ENCODE measurements at places on chromosomes 7 and 10.

DNA sequence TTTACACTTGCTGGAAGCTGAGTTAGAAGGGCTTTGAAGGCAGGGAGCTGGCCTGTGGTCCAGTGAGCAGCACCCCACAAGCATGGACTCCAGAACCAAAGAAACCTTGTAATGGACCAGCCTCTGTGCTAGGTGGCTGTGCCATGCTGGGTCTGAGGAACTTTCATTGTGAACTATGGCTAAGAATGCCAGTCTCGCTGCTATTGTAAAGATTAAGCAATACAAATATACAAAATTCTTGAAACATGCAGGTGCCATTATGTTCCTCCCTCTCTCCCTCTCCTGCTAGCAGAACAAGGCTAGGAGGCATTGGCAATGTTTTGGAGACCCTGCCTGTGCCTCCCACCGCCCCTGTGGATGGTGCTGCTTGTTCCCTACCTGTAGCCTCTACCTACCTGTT, 105.0 kb downstream of the PKD1L1 start:
- no peak for DNase-seq

DNA sequence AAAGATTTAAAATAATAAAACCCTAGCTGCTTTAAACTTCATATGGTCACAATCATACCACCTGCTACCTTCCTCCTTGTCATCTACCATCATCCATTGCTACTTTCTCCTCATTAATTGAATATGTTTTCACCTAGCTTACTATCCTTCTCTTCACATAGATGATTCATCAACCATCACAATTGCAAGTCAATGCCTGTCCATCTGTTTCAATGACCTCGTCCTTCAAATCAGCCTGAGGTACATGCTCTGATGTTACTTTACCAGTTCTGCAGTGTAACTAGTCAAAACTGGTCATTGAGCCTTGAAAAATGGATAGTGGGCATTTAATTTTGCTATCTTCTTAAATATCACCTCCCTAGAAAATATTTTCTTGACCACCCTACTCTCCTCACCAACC, 164.7 kb downstream of the SEMA3E start:
- DNase-seq: no peak

GRCh38 chr10:116766837-116767634, 24.7 kb upstream of the HSPA12A start:
- peak; percentile 21 for DNase-seq

DNA sequence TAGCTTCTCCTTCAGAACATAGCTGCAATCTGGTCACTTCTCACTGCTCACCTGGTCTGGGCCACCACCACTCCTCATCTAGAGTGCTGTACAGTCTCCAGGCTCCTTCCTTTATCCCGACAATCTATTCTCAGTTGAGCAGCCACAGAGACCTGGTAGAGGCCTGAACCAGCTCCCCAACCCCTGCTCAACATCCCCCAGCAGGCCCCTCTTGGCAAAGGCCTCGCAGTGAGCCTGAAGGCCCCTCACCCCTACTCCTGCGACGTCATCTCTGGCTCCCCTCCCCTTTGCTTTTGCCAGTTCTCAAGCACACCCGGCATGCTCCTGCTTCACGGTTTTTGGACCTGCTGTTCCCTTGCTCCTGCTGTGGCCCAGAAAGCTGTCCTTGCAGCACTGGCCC, 113.9 kb downstream of the ARHGAP22 start:
- DNase-seq: peak; percentile 5

DNA sequence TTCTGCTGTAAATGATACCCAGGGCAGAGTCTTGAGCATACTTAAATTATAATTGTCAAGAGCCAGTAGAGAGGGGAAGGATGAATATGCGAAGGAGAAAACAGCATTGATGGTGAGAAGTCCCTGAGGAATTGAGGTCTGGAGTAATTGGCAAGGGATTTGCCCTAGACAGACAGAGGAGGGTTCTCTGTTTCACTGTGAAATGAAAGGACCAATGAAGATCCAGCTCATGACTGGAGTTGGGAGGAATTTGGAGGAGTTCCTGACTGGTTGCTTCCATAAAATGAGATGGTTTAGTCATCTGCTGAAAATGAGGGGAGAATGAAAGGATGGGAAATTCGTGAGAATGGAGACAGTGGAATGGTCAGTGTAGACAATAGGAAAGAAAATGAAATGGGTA, 6.8 kb downstream of the PRPF18 start:
- no peak for DNase-seq

DNA sequence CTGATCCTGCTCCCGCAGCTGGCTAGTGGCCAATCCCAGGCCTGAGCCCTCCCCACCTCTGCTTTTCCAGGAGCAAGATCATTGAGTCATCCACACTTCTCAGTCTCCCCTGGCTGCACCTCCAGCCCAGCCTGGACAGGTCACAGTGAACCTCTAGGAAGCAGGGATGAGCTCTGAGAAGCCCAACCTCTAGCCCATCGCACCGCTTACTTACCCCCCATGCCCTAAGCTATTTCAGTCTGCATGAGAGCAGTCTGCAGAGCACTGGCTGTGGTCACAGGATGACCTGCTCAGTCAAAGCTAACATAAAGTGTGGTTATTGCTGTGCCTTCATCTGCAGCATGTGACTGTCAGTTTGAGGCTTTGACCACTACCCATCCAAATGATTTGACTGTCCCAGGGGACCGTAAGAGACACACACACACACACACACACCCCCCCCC, 129.2 kb downstream of the SORBS1 start:
- DNase-seq: no peak

DNA sequence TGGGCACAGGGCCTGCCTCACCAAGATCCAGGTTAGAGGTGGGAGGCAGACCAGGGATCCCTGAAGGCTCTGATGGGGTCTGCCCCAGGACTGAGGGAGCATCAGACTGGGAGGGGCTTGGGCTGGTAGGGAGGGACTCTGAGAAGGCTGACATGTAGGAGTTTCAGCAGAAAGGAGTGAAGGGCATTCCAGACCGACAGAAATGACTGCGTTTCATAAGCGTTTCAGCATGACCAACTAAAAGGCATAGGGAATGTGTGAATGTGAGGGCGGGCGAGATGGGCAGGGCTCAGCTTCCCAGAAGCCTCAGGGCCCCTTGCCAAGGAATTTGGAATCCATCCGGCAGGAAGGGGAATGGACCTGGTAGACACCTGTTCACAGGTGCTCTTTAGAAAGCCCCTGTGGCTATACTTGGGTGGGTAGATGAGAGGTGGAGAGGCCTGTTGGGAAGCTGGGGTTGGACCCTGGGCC, 24.9 kb upstream of the SLC29A3 start:
- DNase-seq: no peak

DNA sequence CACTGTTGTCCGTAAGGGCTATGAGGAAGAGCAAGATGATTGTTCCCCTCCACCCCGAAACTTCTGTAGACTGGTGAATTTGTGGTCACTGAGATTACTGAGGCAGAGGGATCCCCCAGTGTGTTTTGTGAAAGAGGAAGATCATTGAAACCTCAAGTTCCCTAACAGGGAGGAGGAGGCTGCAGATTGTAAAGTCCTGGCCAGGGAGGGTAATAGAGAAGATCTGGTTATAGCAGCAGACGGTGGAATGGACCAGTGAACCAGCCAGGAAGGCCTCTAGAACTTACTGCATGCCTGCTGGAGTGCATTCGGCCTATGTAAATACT, 31.1 kb downstream of the LMTK2 start:
- no peak for DNase-seq

DNA sequence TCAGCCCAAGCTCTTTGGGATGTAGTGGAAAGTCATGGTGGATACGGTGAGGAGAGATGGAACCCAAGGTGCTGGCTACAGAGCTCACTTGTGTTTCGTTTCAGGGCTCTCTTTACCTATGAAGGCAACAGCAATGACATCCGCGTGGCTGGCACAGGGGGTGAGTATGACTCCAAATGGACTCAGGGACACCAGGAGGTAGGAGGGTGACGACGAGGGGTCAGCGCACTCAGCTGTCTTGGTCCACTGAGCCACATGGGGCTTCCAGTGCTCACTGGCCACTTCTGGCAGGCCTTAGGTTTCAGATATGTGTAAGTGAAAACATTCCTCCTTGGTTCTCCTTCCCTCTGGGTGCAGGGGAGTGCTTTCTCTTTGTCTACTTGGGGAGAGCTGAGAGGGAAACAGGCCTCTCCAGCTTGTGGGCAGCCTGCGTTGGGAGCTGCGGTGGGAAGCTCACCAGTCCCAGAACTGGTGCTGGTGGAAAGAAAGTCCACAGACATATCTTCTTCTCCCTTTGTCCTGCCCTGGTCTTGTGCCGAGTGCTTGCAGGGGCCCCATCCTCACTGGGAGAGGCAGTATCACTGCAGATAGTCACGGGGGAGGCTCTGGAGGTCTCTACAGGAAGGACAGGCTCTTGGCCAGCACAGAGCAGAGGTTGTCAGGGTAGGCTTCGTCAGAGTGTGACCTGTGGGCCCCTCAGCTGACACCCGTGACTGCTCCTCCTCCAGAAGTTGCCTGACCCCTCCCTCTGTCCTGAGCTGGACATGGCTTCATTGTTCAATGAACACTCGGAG, 5.8 kb downstream of the DBNL start:
- peak; percentile 59 for DNase-seq

DNA sequence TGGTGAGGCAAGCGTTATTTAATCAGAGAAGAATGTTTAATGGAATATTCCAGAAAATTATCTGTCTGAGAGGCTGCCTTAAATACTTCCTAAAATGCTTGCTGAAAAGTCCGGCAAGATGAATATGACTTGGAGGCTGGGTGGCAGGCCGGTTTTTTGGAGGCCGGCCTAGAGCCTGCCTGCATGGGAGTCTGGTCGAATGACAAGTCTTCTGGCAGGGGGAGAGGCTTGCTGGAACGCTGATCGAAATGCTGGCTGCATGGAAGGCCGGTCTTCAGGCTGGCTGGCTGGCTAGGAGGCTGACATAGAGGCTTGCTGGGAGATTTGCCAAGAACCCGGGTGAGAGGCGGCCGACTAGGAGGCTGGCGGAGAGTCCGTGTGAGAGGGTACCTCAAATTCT, 135.7 kb downstream of the OR13A1 start:
- DNase-seq: peak; percentile 82

GRCh38 chr7:113394856-113395255, 276.5 kb upstream of the SMIM30 start:
- no peak for DNase-seq

DNA sequence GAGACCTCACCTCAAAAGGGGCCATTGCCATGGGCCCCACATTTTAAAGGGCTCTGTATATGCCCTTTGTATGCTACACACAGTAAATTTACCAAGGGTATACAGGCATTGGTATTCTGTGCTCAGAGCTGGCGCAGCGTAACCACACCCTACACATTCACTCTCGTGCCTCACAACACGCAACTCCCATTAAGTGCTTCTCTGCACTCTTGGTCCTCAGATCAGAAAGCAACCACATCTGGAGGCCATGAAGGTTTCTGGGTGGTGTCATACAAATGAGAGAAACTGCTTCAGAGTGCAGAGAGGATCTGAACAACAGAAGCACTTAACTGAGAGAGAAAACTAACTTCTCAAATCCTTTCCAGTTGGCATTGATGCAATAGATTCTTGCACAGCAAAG, 9.4 kb upstream of the CACUL1 start:
- no peak for DNase-seq

- no peak for DNase-seq
Observed at GRCh38 chr10:62454687-62455397, 80.7 kb downstream of the ZNF365 start.

DNA sequence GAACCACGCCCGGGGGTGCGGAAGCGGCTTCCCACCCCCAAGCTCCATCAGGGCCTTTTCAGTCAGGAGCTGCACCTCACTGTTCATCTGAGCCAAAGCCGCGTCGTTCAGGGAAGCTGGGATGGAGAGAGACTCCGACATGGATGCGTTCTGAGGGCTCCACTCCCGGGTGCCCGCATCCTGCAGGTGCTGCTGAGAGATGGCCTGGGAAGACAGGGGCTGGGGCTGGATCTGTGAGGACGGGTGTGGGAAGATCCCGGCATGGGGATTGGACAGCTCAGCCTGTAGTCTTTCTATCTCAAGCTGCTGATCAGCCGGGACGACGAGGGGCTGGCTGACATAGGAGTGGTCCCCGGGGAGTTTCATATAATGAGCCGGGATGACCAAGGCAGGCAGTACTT, 45.0 kb upstream of the NMT2 start:
- no peak for DNase-seq

DNA sequence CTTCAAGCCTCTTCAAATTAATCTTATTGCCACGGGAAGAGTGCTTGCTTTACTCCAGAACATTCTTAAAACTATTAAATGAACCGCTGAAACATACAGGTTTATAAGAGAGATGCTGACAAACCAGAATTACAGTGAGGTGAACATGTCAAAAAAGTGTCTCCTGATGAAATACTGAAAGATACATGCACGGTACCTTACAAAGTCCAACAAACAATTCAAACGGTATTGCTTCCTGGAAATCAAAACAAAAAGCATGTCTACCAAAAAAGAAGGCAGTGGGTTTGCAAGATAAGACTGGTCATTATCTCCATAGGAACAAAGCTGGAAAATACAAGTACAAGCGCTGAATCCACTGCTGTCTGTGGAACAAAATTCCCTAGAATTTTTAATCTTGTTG, 174.5 kb downstream of the DOCK4 start:
- DNase-seq: no peak

DNA sequence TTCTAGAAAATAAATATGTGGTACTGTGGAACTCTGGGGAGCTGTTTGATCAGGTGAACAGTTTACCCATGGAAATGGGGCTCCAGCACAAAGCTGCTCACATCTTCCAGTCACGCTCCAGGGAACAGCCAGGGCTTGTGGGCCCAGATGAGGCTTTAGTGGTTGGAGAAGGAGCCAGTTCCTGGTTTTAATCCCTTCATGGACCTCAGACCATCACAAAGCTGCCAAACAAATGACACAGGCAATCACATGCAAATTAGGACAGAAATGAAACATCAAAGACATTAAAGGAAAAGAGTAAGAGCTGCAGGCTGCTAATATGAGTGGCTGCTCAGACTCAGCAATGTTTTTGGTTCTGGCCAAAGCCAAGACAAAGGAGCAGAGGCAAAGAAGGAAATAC, 2.2 kb upstream of the ATP6V0E2 start:
- peak; percentile 30 for DNase-seq

DNA sequence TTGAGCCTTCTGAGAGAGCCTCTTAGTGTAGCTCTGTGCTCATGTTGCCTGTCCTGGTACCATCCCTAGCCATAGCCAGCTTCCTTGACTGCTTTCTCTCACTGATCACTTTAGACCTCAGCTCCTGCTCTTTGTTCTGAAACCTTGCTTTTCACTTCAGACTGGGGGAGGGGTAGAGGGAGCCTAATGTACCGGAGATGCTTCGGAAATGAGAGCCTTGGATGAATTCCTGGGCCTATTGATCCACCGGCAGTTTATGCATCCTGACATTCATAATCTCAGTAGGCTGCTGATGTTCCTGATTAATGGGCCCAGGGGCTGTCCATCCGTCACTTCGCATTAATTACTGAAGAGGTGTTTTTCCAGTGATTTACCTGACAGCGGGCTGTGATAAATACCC, 38.8 kb downstream of the R3HCC1L start:
- peak; percentile 35 for DNase-seq

GRCh38 chr7:3021825-3022224, 21.8 kb downstream of the CARD11 start:
- DNase-seq: no peak

GRCh38 chr10:113020838-113021237, 70.8 kb downstream of the TCF7L2 start:
- DNase-seq: peak; percentile 67

DNA sequence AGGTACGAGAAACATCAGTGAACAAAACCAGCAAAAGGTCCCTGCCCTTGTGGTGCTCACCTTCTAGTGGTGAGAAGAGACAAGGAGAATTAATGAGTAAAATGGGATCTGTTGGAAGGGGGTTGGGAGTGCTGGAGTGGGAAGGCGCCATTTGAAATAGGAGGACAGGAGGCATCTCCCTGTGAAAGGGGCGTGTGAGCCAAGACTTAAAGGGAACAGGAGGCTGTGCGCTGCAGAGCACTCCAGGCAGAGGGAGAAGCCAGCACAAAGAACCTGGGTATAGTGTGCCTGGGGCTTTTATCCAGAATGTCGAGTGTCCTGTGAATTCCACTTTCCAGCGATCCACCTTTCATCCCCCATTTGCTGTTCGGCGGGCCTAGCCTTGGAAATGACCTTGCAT, 497.9 kb upstream of the GALNT17 start:
- DNase-seq: no peak
